ENCODE measurements at places on chromosomes 2 and 18.

DNA sequence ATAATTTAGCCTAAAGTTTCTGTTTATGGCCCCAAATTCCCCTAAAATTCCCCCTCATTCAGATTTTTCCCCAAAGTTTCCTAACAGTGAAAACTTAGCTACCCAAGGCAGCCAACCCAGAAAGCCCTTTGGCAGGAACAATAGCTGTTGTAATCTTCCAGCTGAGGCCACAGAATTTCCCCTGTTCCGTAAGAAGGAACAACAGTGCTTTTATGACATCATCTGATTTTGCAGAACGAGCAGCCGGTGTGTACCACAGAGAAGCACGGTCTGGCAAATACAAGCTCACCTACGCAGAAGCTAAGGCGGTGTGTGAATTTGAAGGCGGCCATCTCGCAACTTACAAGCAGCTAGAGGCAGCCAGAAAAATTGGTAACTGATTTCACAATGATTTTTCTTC lies 6.3 kb downstream of the TNFAIP6 start:
- no peak for DNase-seq

DNA sequence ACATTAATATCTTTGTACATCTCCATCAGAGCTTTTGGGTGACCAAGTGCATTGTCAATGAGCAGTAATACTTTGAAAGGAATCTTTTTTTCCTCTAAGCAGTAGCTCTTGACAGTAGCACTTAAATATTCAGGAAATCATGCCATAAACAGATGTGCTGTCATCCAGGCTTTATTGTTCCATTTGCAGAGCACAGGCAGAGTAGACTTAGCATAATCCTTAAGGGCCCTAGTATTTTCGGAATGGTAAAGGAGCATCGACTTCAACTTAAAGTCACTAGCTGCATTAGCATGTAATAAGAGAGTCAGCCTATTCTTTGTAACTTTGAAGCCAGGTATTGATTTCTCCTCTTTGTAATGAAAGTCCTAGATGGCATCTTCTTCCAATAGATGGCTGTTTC lies 121.8 kb upstream of the CWC22 start:
- DNase-seq: no peak

- no peak for DNase-seq
Observed at GRCh38 chr2:240957656-240958365, 40.6 kb upstream of the SNED1 start.

DNA sequence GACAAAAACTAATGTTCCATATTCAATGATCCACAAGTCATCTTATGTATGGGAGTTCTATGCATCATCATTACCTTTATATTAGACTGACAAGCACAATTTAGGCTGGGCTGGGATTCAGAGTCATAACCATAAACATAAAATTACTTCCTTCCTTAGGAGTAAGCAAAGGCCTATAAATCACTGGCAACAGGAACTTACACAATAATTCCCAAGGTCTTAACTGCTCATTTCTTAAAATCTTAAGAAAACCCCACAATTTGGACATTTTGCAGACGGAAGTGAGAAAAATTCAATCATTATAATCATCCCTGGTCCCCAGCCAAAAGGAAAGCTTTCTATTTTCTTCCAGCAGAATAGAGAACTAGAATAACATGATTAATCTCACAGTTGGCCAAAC lies 232.3 kb downstream of the DYM start:
- no peak for DNase-seq

- no peak for DNase-seq
Observed at GRCh38 chr2:233448575-233448974, 94.3 kb downstream of the DGKD start.

DNA sequence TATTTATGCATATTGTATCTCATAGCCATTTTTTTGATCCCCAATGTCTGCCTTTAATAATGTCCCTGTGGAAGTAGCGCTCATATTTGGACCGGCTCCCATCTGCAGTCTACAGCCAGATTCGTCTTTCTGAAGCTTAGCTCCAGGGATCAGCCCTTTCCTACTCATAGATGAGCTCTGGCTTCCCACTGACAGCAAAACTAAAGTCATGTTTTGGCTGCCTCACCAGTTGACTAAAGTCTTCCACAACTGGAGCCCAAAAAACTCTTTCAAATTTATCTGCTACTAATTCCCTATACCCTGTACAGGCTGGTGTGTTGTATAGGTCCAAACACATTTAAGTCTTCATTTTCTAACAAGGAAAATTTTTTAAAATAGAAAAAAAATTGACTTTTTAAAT lies 294.2 kb upstream of the HNMT start:
- DNase-seq: no peak

DNA sequence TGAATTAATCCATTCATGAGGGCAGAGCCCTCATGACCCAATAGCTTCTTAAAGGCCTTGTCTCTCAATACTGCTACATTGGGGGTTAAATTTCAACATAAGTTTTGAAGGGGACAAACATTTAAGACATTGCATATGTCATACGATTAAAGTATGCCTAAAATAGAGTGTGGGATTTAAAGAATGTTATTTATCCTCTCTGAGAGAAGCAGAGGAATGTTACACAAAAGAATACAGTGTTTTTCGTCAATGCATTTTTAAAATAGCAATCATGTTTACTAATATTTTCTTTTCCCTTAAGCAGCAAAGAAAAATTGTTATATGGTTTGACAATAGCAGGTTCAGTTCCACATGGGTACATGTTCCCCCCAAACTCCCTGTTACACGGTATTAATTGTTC lies 363.1 kb downstream of the NUP35 start:
- peak; percentile 94 for DNase-seq

DNA sequence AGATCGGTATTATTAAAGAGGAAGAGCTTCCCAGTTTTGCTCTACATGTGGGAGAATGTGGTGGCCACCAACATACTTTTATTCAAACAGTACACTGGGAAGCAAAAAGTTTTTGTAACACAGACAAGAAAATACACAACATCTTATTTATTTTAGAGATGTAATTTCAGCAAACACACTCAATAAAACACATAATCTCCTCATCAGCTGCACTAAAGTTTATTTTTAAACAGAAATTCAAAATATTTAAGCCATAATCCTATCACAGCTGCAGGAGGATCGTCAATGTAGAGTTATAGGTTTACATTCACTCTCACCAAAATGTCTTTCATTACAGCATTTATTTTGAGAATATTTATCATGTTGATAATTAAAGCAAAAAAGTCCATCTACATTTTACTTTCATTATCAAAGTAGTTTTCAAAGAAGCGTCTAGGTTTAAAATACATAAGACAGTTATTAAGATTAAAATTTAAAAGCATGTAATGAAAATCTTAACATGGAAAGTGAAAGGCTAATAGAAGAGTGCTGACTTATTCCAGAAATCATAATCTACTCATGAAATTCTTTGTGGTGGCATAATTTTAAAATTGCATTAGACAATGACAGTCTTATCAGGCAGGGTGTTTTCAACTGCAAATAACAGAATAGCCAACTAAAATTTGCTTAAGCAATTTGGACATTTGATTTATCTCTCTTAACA lies 61.0 kb downstream of the ANKRD44 start:
- no peak for DNase-seq

DNA sequence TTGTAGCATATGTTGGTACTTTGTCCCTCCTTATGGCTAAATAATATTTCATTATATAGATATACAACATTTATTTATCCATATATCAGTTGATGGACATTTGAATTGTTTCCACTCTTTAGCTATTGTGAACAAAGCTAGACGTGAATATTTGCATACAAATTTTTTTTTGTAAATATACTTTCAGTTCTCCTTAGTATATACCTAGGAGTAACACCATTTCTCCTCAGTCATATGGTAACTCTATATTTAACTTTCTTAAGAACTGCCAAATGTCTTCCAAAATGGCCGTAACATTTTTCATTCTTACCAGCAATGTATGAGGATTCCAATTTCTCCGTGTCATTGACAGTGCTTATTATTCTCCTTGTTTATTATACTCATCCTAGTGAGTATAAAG lies 74.5 kb downstream of the TMEM185B start:
- no peak for DNase-seq

- DNase-seq: no peak
Observed at GRCh38 chr2:14385043-14385442, 247.5 kb upstream of the LRATD1 start.

DNA sequence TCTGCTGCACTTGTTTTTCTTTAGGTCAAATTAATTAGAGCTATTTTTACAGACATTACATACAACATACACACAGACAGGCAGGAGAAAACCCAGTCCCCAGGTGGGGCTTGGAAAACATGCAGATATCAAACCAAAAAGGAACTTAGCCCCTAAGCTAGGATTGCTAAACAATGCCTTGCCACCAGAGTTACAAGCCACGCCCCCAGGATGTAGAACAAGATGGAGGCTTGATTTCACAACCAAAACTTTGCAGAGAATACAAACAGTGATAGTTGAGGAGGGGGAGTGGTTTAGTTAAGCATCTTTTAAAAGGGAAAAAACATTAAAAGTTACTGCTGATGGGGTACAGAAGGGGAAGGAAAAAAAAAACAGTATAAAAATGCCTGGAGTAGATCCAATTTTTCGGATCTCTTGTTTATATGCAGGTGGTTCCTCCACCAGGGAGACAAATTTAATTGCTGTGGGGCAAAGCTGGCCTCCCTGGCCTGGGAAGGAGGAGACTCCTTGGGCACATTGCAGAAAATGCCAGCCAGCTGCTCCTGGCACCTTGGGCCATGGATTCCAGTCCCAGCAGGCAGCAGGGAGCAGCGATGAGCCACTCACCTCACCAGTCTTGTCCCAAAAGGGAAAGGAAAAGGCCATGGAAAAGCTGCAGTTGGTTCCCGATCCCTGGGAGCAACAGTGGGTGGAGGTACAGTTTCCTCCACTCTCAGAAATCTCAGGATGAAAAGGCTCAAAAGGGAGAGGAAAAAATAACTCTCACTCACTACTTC lies 348.4 kb upstream of the REG3G start:
- DNase-seq: no peak

GRCh38 chr18:24534271-24534670 lies 73.8 kb downstream of the HRH4 start:
- DNase-seq: no peak

DNA sequence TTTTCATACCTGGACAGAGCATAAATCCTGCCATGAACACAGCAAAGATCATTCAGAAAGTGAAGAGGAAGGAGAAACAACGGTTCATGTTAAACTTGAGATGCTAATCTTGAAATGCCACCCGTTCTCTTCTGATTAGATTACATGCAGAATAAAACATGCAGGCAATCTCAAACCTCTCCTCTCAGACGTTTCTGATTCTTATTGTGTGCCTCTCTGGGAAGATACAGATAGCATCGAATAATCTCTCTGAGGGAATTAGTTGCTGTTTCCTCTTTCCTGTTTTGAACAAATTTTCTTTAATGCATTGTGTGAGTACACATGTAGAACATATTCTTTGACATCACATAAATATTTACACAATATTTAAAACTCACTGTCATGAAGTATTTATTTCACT lies 313.4 kb downstream of the PRKCE start:
- no peak for DNase-seq

GRCh38 chr2:177535958-177536504 lies 143.5 kb downstream of the AGPS start:
- no peak for DNase-seq

GRCh38 chr2:213148572-213149261 lies 2.7 kb downstream of the IKZF2 start:
- DNase-seq: no peak

- DNase-seq: no peak
Observed at GRCh38 chr18:60943297-60943696, 389.9 kb upstream of the CDH20 start.

DNA sequence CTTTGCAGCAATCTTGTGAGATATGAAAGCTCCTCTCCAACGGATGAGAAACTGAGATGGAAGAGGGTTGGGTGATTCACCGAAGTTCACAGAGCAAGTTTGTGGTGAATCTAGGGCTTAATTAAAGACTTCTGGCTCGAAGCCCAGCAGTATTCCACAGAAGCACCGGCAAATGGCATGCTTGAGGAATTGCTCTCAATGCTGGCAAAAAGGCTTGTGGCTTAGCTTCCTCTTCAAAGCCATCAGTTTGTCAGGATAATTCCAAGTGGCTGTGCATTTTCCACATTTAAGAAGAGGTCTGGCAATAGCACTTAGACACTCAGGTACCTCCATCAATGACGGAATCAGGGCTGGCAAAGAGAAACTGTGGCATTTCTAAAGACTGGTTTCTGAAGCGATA lies 98.7 kb upstream of the SLC66A3 start:
- DNase-seq: peak; percentile 58

GRCh38 chr2:68717305-68717661 lies 17.3 kb upstream of the ARHGAP25 start:
- DNase-seq: no peak

DNA sequence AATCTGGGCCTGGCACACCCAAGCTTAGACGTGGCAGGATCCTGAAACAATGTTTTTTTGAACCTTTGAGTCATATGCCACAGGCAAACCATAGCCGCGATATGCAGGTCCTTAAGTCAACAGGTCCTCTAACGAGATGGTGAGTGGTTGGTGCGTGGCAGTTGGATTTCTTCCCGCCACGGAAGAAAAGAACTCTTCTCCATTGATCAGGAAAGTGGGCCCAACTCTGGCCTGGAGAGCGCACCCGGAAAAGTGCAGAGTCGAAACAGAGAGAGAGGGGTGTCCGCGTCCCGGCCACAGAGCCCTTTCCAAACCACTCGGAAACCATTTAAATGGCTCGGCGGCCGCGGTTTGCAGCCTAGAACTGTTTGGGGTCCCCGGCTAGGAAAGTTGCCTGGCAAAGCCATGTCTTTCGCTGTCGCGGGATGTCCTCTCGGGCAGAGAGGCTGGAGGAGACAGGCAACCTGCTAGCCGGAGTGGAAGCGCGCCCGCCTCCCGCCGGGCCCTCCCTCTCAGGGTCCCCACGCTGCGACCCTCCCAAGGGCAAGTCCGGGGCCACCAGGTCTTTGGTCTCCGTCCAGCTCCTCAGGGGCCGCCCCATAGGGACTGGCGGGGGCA lies 777 bp downstream of the GALNT3 start:
- no peak for DNase-seq

- no peak for DNase-seq
Observed at GRCh38 chr18:11268741-11269233, 119.4 kb upstream of the PIEZO2 start.

DNA sequence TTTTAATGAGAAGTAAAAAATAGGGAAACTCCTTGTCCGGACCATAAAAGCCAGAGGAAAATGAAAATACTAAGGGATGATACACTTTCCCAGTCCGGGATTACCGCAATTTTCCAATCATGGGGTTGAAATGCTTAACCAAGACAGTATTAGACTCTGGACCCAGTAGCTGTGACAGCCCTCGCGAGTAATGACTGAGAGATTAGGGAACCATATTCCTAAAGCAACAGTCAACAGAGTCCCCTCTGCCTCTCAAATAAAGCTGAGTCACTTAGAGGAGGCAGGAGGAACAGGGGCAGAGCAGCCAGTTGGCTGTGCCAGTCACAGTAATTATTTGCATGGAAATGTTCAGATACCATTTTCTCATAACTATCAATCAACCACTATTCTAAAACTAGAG lies 34.8 kb downstream of the GPATCH11 start:
- DNase-seq: no peak

- no peak for DNase-seq
Observed at GRCh38 chr2:67638146-67638545, 241.0 kb downstream of the ETAA1 start.
